ENCODE measurements at places on chromosomes 11 and 22.

DNA sequence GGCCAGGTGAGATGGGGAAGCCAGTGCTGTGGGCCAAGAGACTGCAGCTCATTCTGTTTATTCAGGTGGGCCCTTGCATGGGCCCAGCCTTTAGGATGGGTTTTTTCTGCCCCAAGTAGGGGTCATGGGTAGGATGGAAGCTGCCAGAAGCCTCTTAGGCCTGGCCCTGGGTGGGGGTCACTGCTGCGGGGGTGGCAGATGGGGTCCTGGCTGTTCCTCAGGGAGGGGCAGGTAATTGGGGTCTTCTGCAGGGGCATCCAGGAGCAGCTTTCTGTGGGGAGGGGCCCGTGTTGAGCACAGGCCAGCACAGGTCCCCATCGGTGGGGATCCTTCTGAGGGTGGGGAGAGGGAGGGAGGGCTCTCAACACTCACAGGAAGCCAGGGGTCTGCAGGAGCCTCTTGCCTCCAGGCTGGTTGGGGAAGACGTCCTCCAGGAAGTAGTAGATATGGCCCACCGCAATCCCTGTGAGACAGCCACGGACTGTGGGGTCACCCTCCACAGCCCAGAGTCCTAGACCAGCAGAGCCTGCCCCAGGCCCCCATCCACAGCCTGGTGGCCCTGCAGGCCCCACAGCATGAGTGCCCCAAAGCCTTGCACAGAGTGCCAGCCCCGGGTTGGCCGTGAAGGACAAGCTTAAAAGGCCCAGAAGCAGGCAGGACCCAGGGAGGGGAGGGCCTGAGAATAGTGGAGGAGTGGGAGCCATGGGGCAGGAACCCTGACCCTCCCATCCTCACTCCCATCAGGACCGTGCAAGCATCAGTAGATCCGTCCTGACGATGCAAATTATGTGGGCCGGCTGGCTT lies 1.9 kb downstream of the DERL3 start:
- H3K27me3 ChIP-seq = no peaks in the 10 kb centered on the region
- H3K4me1 ChIP-seq = peaks cover 11% of the 10 kb centered on the region
- H3K4me3 ChIP-seq = no peak overlapping the region
- H3K36me3 ChIP-seq = no peaks in the 10 kb centered on the region
- no peak for DNase-seq

DNA sequence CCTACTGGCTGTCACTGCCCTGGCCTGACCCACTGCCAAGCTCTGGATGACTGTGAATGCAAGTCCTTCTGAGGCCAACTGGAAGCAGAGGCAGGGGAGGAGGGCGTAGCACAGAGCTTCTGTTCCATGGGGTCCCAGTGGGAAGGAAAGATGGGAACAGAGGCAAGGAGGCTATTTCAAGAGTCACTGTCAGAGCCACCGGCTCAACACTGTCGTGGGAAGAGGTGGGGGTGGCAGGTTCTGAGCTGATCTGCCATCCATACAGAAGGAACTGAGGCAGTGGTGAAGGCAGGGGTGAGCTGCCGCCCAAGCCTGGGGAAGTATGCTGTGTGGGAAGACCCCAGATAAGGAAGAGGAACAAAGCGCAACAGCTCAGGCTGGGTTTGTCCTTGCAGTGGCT lies 54.7 kb downstream of the SGSM3 start:
- no peaks in the 10 kb centered on the region for H3K27me3 ChIP-seq
- no peak overlapping the region for H3K27ac ChIP-seq
- no peak overlapping the region for H3K4me3 ChIP-seq
- no peak for DNase-seq
- H3K36me3 ChIP-seq = peaks cover 93% of the 10 kb centered on the region
- H3K4me1 ChIP-seq = no peaks in the 10 kb centered on the region

- peaks cover 43% of the 10 kb centered on the region for H3K36me3 ChIP-seq
- H3K27me3 ChIP-seq = no peaks in the 10 kb centered on the region
- H3K27ac ChIP-seq = no peak overlapping the region
- H3K4me1 ChIP-seq = no peaks in the 10 kb centered on the region
Observed at GRCh38 chr22:41636467-41636866, 15.4 kb downstream of the XRCC6 start.

- no peak overlapping the region for H3K27ac ChIP-seq
- H3K27me3 ChIP-seq = no peaks in the 10 kb centered on the region
- no peaks in the 10 kb centered on the region for H3K36me3 ChIP-seq
- no peaks in the 10 kb centered on the region for H3K4me1 ChIP-seq
- H3K4me3 ChIP-seq = no peak overlapping the region
Observed at GRCh38 chr11:1119604-1120146, 38.1 kb upstream of the MUC5AC start.

- H3K4me3 ChIP-seq = peak overlapping the region; percentile 29
- peaks cover 90% of the 10 kb centered on the region for H3K4me1 ChIP-seq
- no peak for DNase-seq
- H3K36me3 ChIP-seq = peaks cover 12% of the 10 kb centered on the region
- H3K27me3 ChIP-seq = no peaks in the 10 kb centered on the region
Observed at GRCh38 chr11:3834664-3835461, 5.9 kb downstream of the RHOG start.

- no peaks in the 10 kb centered on the region for H3K27me3 ChIP-seq
- DNase-seq = no peak
- H3K27ac ChIP-seq = no peak overlapping the region
Observed at GRCh38 chr11:26712497-26712896, 9.4 kb downstream of the SLC5A12 start.

GRCh38 chr22:32204040-32204855 lies 625 bp downstream of the RFPL2 start:
- peak; percentile 41 for DNase-seq
- no peak overlapping the region for H3K27ac ChIP-seq
- peaks cover 49% of the 10 kb centered on the region for H3K4me1 ChIP-seq
- H3K4me3 ChIP-seq = peak overlapping the region; percentile 44
- H3K36me3 ChIP-seq = no peaks in the 10 kb centered on the region

GRCh38 chr22:20205964-20206708 lies 55.3 kb upstream of the CCDC188 start:
- peak overlapping the region; percentile 63 for H3K4me3 ChIP-seq
- H3K27ac ChIP-seq = peak overlapping the region; percentile 89

DNA sequence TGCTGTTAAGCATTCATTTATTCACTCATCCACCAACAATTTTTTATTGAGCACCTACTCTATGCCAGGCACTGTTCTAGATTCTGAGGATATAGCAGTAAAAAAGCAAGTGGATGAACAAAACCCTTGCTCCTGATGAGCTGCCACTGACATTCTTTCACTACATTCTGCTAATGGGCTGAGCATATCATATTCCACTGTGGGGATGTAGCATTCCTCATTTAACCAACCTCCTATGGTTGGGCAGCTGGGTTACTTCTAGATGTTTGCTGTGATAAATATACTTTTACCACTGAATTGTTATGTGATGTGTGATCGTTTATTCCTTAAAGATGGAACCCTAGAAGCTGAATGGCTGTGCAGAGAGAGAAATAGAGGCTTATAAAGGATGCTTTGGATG lies 176.9 kb downstream of the MN1 start:
- no peak overlapping the region for H3K4me3 ChIP-seq
- DNase-seq = no peak
- no peaks in the 10 kb centered on the region for H3K36me3 ChIP-seq
- H3K27me3 ChIP-seq = no peaks in the 10 kb centered on the region
- no peaks in the 10 kb centered on the region for H3K4me1 ChIP-seq

DNA sequence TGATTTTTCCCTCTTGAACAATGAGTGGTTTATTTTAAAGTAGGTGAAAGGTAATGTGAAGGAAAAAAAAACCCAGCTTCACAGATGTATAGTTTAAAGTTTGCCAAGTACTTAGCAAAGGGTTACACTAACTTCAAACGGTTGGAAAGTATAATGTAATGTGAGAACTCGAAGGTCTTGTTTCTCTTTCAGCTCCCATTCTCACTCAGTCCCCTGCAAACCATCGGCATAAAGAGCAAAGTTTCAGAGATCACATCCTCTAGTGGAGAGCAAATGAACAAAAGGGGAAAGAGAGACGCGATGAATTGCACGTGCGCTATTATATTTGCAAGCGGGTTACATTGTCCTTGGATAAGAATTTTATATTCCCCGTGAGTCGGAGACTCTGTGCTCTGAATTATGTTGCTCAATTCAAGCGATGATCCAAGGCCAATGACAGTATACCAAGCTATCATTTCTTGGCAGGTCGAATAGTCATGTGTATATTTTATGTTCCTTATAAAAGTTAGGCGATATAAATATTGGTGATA lies 37.6 kb upstream of the BIRC3 start:
- no peaks in the 10 kb centered on the region for H3K4me1 ChIP-seq
- H3K27ac ChIP-seq = no peak overlapping the region
- no peak for DNase-seq
- no peak overlapping the region for H3K4me3 ChIP-seq
- H3K36me3 ChIP-seq = no peaks in the 10 kb centered on the region
- peaks cover 6% of the 10 kb centered on the region for H3K27me3 ChIP-seq

GRCh38 chr22:33030923-33031525 lies 27.2 kb downstream of the SYN3 start:
- H3K4me3 ChIP-seq = no peak overlapping the region
- H3K27ac ChIP-seq = no peak overlapping the region
- no peaks in the 10 kb centered on the region for H3K4me1 ChIP-seq
- no peak for DNase-seq
- no peaks in the 10 kb centered on the region for H3K27me3 ChIP-seq

DNA sequence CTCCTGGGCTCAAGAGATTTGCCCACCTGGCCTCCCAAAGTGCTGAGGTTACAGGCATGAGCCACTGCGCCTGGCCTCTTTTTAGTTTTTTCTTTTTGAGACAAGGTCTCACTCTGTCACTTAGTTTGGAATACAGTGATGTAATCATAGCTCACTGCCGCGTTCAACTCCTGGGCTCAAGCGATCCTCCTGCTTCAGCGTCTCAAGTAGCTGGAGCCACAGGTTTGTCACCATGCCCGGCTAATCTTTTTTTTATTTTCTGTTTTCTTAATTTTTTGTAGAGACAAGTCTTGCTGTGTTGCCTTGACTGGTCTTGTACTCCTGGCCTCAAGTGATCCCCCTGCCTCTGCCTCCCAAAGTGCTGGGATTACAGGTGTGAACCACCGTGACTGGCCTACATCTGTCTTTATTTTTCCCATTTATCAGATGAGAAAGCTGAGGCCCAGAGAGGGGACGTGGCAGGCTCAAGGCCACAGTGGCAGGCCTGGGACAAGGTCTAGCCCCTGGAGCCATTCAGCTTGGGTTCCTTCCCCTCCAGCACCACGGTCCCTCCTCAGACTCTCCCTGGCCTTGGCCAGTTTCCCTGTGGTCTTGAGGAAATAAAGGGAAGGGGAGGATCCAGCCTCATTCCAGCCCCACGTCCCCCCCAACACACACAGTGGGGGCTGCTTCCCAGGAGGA lies 2.8 kb upstream of the KDELR3 start:
- H3K27ac ChIP-seq = no peak overlapping the region
- no peak overlapping the region for H3K4me3 ChIP-seq
- DNase-seq = no peak
- no peaks in the 10 kb centered on the region for H3K36me3 ChIP-seq
- H3K4me1 ChIP-seq = no peaks in the 10 kb centered on the region
- H3K27me3 ChIP-seq = peaks cover 13% of the 10 kb centered on the region

GRCh38 chr11:62599069-62599696 lies 2.5 kb downstream of the MTA2 start:
- no peaks in the 10 kb centered on the region for H3K27me3 ChIP-seq
- peaks cover 29% of the 10 kb centered on the region for H3K4me1 ChIP-seq
- H3K27ac ChIP-seq = peak overlapping the region; percentile 86
- peak overlapping the region; percentile 89 for H3K4me3 ChIP-seq
- peak; percentile 98 for DNase-seq

DNA sequence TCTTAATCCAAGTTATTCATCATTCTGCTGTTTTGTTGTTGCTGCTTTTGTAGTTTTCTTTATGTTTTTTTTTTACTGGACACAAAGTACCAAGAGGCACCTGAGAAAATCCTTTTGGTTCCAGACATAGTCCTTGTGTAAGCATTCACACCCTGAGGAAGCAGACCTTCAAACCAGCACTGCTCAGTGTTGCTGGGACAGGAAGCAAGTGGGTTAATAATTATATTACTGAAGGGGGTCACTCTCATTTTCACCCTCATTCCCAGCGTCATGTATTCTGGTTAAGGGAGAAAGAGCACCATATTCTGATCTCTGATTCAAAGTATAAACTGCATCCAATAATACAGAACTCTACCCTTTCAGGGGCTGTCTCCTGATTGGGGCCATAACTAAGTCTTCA lies 5.9 kb upstream of the ALKBH3 start:
- no peaks in the 10 kb centered on the region for H3K36me3 ChIP-seq
- H3K4me1 ChIP-seq = peaks cover 1% of the 10 kb centered on the region

GRCh38 chr11:59144579-59145345 lies 2.1 kb downstream of the FAM111A start:
- H3K27me3 ChIP-seq = no peaks in the 10 kb centered on the region
- peak overlapping the region; percentile 25 for H3K27ac ChIP-seq
- peak; percentile 65 for DNase-seq
- H3K36me3 ChIP-seq = no peaks in the 10 kb centered on the region
- peak overlapping the region; percentile 89 for H3K4me3 ChIP-seq

DNA sequence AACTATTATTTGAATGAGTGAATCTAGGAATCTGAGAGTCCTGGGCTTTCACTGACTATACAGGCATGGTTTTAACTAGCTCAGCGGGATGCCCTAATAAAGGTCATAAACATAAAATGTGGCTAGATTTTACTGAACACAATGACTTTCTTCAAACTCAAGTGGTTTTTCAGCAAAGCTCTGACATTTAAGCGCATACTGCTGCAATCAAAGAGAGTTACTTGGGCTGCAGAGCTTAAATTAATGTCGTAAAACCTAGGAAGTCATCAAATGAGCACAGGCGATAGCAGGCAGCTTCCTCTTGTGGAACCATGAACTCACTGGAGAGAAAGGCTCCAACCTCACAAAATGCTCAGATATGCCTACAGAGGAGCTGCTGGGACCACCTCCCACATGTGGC lies 6.7 kb downstream of the CSNK2A3 start:
- H3K4me3 ChIP-seq = no peak overlapping the region
- no peak for DNase-seq
- H3K27me3 ChIP-seq = no peaks in the 10 kb centered on the region
- no peaks in the 10 kb centered on the region for H3K4me1 ChIP-seq
- H3K27ac ChIP-seq = no peak overlapping the region

- H3K4me1 ChIP-seq = no peaks in the 10 kb centered on the region
- no peaks in the 10 kb centered on the region for H3K36me3 ChIP-seq
- no peak for DNase-seq
- H3K27ac ChIP-seq = no peak overlapping the region
- no peaks in the 10 kb centered on the region for H3K27me3 ChIP-seq
Observed at GRCh38 chr11:135069890-135070289, 657.8 kb upstream of the B3GAT1 start.

- no peak overlapping the region for H3K4me3 ChIP-seq
- H3K36me3 ChIP-seq = no peaks in the 10 kb centered on the region
- no peaks in the 10 kb centered on the region for H3K27me3 ChIP-seq
Observed at GRCh38 chr11:117020869-117021564, 77.2 kb downstream of the SIK3 start.

GRCh38 chr11:89536926-89537325 lies 45.8 kb upstream of the NOX4 start:
- no peaks in the 10 kb centered on the region for H3K4me1 ChIP-seq
- no peaks in the 10 kb centered on the region for H3K27me3 ChIP-seq
- no peaks in the 10 kb centered on the region for H3K36me3 ChIP-seq
- no peak overlapping the region for H3K27ac ChIP-seq

DNA sequence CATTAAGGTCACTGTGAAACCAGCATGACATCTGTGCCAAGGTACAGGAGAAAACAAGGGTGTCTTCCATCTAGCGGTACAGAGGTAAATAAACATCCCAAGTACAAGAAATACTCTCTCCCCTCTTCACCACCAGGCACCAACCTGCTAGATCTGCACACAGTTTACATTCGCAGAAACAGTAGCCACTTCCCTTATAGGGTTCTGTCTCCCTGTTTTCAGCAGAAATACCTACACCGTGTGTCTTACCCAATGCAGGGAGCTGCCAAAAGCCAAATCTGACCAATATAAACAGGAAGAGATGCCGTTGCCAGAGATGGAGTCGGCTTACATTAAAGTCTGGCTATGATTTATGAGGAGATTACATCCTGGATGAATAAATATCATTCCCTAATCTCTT lies 1.2 kb downstream of the SCN4B start:
- H3K36me3 ChIP-seq = no peaks in the 10 kb centered on the region
- DNase-seq = no peak
- H3K27me3 ChIP-seq = peaks cover 47% of the 10 kb centered on the region
- H3K4me3 ChIP-seq = no peak overlapping the region
- H3K27ac ChIP-seq = no peak overlapping the region
- peaks cover 1% of the 10 kb centered on the region for H3K4me1 ChIP-seq
